ENCODE measurements at places on chromosomes 6 and 20. TPM values are rescaled to one million over a fixed set of nuclear protein-coding genes. Genes with fewer than 3 reads are reported as not detected.

HSPA12B gene
- not detected for total RNA-seq

RIPOR3 gene
- total RNA-seq, result not detected

RHAG gene
- total RNA-seq, result not detected

RIPOR2 gene
- total RNA-seq, result 75.2 TPM

MEI4 gene
- total RNA-seq, result not detected

DEFB132 gene
- total RNA-seq, result not detected

TTLL9 gene
- not detected for total RNA-seq

HLA-DRA gene
- total RNA-seq, result 9.8 TPM

ADIG gene
- not detected for total RNA-seq

FAM217B gene
- 28.7 TPM for total RNA-seq

SIRPA gene
- 0.31 TPM for total RNA-seq

ADGRG6 gene
- total RNA-seq, result 2.4 TPM

C6orf58 gene
- 0.18 TPM for total RNA-seq

SLC17A2 gene
- not detected for total RNA-seq

DEFB124 gene
- not detected for total RNA-seq

CCN5 gene
- not detected for total RNA-seq

SEC23B gene
- 81.9 TPM for total RNA-seq

C20orf144 gene
- 0.10 TPM for total RNA-seq

FERMT1 gene
- 0.52 TPM for total RNA-seq

FHL5 gene
- total RNA-seq, result not detected

KCNK5 gene
- 18.6 TPM for total RNA-seq

LY86 gene
- 1.3 TPM for total RNA-seq

CDYL gene
- total RNA-seq, result 38.8 TPM

OR2B6 gene
- not detected for total RNA-seq

VWA7 gene
- 1.6 TPM for total RNA-seq

BMP7 gene
- not detected for total RNA-seq

CENPQ gene
- total RNA-seq, result 22.5 TPM

ITPR3 gene
- total RNA-seq, result 36.6 TPM

FRS3 gene
- 5.2 TPM for total RNA-seq

TCP11 gene
- total RNA-seq, result not detected

LAMA4 gene
- total RNA-seq, result not detected

MYH7B gene
- 0.33 TPM for total RNA-seq

THEMIS gene
- 48.3 TPM for total RNA-seq

ZC2HC1B gene
- total RNA-seq, result not detected
